Aorta (tissue), 5 donors: ENCODE measurements at places on chromosomes 16 and 17. TPM values are rescaled to one million over a fixed set of nuclear protein-coding genes. Genes with fewer than 3 reads are reported as not detected.

DNA sequence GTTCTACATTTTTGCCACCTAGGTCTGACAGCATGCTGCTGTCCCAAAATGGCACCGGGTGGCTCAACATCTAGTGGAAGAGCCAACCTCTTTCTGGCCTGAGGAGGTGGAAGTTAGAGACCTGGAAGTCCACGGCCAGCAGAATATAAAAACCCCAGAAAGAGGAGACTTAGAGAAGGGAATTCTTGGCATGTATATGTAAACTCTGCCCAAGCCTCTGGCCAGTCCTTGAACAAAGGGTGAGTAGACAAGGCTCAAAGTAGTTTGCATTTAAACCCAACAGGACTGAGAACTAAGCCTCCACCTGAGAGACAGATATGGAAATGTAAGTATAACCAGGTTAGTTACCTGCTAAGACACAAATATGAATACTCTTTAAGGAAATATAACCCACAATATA lies 210.3 kb downstream of the GRIN2A start:
- DNase-seq: no peak

GRCh38 chr16:2243781-2244180 lies 7.5 kb downstream of the DNASE1L2 start:
- DNase-seq: no peak

GRCh38 chr17:45905814-45906213 lies 11.5 kb downstream of the MAPT start:
- no peak for DNase-seq

DNA sequence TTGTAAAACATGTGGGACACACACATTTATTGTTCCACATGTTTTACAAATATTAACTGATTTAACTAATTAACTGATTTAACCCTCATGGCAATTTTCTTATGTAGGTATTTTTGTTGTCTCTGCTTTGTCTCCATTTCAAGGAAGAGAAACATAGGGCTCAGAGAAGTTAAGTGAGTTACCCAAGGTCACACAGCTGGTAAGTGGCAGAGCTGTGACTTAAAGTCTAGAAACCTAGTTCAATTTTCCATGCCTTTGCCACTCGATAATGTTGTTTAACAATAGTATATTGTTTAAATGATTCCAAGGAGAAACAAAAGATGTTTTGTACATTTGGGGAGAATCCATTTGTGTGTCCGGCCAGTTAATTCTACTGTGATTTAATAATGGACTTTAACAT lies 284.1 kb upstream of the CDH5 start:
- DNase-seq: no peak

Gene SMIM5
- total RNA-seq: 1.2 TPM
